T-helper 2 cell treated with Interferon-gamma antibody and Interleukin-4, amounts not matched to agents 100 ng/mL and 5 ng/mL, for 36 hours (primary cell): ENCODE measurements at places on chromosomes 1 and 21. TPM values are rescaled to one million over a fixed set of nuclear protein-coding genes. Genes with fewer than 3 reads are reported as not detected.

ALDH4A1 gene
- 3.0 and 3.7 TPM in 2 replicates for total RNA-seq

ACTL8 gene
- not detected in 2 replicates for total RNA-seq

FCER1G gene
- total RNA-seq = 2.5 and 3.1 TPM in 2 replicates

GPATCH2 gene
- total RNA-seq = 12.0 and 12.3 TPM in 2 replicates

RAP1GAP gene
- total RNA-seq = 0.09 and 0.18 TPM in 2 replicates

GJB3 gene
- not detected in 2 replicates for total RNA-seq

ACKR1 gene
- not detected in 2 replicates for total RNA-seq

CSF3R gene
- 0.93 and 1.2 TPM in 2 replicates for total RNA-seq

LCE1A gene
- not detected in 2 replicates for total RNA-seq

LCE3B gene
- not detected in 2 replicates for total RNA-seq

SPRR2F gene
- total RNA-seq = not detected in 2 replicates

DMRTA2 gene
- not detected in 2 replicates for total RNA-seq
